ENCODE measurements at places on chromosomes 11 and 22.

GRCh38 chr11:64597671-64598101 is 6.7 kb downstream of the SLC22A12 start:
- DNase-seq: no peak

DNA sequence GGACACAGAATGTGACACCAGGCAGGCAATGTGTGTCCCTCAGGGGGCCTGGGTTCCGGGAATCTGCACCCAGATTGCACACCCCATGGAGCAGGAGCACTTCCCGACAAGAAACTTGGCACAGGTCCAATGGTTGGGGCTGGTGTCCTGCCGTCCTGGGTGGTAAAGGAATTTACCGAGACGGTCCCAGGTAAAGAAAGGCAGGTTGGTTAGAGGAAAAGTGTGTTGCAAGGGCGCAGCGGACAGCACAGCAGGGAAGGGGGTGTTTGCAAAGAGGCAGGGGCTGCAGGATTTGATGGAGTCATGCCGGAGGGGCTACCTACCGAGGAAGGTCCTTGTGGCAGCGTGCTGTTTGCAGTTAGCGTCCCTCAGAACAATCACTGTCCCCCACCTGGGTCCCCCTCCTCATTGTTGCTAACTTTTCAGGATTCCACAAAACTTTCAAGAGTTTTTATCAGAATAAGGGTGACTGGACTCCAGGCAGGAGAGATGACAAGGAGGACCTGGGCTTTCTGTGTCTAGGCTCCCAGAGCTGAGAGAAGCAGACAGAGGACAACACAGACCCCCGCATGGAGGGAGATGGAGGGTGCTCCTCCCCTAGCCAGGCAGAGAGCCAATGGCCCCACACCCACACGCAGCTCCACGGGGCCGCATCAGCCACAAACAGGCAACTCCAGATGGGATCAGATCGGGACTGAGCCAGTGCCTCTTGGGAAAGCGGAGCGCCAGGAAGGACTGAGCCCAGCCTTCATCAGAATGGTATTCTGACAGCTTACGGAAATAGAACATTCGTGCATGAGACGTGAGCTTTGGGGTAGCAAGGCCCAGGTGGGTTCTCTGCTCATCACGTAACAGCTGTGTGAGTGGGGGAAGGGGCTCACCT is 1423.9 kb downstream of the BRD1 start:
- no peak for DNase-seq

- no peak for DNase-seq
Observed at GRCh38 chr22:30397656-30398635, 1.1 kb downstream of the SEC14L2 start.

DNA sequence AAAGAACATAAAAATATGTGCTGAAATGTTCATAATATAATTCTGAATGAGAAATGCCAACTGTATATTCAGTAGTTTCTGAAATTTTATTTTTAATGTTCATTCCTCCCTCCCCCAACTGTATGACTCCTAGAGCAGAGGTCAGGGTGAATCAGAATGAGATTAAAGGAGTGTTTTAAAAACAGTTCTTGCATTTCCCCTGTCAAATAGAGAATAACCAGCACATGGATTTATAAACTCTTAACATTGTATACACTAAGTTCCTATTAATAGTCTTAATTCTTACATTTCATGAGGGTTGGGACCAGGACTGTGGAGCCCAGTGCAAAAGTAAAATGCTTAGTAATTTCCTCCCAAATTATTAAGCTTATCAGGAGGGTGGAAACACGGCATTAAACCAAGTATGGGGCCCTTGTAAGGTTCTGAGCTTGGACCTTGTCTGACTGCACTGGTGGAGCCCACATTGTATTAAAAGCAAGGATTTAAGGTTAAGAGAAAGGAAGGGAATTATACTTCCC is 474.6 kb upstream of the RAG2 start:
- no peak for DNase-seq

DNA sequence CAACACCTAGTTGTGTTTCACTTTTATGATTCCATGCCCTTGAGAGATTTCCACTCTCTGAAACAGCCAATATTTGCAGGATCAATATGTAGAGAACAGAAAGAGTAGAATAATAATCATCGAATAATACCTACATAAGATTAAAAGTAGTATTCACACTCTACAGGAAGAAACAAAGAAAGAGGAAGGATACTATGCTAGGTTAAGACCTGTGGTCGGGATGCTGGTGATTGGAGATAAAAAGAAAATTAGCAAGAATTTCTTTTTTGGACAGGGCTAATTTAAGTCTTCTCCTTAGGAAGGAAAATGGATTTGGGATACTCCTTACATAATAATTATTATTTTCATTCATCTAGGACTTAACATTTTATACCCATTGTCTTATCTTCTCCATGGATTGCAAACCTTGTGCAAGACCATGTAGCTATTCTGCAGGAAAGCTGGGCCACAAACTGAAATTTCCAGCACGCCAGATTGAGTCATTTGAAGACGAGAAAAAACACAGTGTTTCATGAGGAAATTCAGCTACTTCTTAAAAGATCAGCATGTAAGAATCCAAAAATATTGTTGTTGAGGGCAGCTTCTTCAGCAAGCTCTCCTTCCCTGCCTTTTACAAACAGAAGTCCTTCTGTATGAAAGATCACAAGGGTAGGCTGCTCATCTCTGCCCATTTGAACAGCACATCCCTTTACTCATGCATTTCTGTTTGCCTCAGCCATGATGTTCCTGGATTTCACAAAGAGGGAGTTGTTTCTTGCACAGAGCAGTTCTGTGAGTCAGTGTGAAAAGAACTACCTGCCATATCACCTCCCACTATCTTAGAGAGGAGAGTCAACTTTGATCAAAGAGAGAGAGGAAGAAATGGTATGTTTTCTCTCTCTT is 90.7 kb downstream of the FAM76B start:
- no peak for DNase-seq

Measured in fibroblast of skin of scalp (primary cell).